ENCODE measurements at places on chromosomes 4 and X. TPM values are rescaled to one million over a fixed set of nuclear protein-coding genes. Genes with fewer than 3 reads are reported as not detected.

Gene WAS
- total RNA-seq = 2.8 TPM

Gene LRRC66
- total RNA-seq = 0.47 TPM

Gene MAGEA9B
- total RNA-seq = not detected

Gene CPE
- total RNA-seq = 898 TPM

Gene P2RY8
- not detected for total RNA-seq

Gene LNX1
- 59.5 TPM for total RNA-seq

Gene NHSL2
- total RNA-seq = 12.9 TPM

Gene DIPK2B
- total RNA-seq = 6.2 TPM

Gene NR3C2
- total RNA-seq = 56.4 TPM

Gene PLS3
- total RNA-seq = 43.4 TPM

Gene GASK1B
- total RNA-seq = 45.4 TPM

Gene SAGE1
- not detected for total RNA-seq

Gene SEPTIN6
- total RNA-seq = 28.1 TPM

Gene BMX
- 0.37 TPM for total RNA-seq

Gene VSIG4
- 24.6 TPM for total RNA-seq

Gene UCP1
- total RNA-seq = not detected

Gene BST1
- total RNA-seq = 2.7 TPM
